ENCODE measurements at places on chromosomes 2 and 18. TPM values are rescaled to one million over a fixed set of nuclear protein-coding genes. Genes with fewer than 3 reads are reported as not detected.

AGXT gene
- not detected for total RNA-seq

DSC1 gene
- total RNA-seq, result not detected

DARS1 gene
- total RNA-seq, result 174 TPM

CHRND gene
- not detected for total RNA-seq

FTCDNL1 gene
- total RNA-seq, result 3.5 TPM

INPP1 gene
- total RNA-seq, result 6.9 TPM

ALPI gene
- not detected for total RNA-seq

NRBP1 gene
- total RNA-seq, result 117 TPM

BOLL gene
- not detected for total RNA-seq

HMSD gene
- 0.17 TPM for total RNA-seq

CDH2 gene
- 106 TPM for total RNA-seq

UBE2F gene
- 56.0 TPM for total RNA-seq

GKN1 gene
- total RNA-seq, result not detected

PIKFYVE gene
- total RNA-seq, result 16.3 TPM

SPP2 gene
- not detected for total RNA-seq

- no peak for DNase-seq
Measured at GRCh38 chr18:33369711-33370449, 70.6 kb downstream of the CCDC178 start.

- no peak for DNase-seq
Measured at GRCh38 chr18:49073437-49073836, 122.7 kb upstream of the SMAD7 start.

GRCh38 chr2:236663287-236664101 lies 93.9 kb downstream of the ACKR3 start:
- no peak for DNase-seq

DNA sequence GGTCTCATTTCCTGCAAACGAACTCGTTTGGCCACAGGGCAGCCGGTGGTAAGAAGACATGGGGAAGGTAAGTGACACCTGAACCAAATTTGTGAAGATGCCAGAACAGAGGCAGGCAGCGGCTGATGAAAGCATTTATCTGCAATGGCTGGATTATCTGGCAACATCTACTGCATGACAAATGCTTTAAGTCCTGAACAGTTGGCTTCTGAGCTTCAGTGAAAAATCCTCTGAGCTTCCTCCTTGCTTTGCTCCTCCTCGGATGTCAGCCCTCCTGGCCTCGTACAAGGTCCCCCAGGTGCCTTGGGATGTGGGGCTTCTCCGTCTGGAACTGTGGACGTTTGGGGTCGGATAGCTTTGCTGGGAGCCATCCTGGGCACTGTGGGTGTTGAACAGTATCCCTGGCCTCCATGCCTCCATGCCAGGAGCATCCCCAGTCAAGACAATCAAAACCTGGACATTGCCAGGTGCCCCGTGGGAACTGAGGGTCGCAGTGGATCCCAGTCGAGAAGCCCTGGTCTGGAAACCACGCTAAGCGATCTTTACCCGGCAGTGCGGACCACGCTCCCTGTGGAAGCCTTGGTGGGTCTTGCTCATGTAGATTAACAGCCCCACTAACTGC lies 49.3 kb downstream of the KCNG2 start:
- no peak for DNase-seq

DNA sequence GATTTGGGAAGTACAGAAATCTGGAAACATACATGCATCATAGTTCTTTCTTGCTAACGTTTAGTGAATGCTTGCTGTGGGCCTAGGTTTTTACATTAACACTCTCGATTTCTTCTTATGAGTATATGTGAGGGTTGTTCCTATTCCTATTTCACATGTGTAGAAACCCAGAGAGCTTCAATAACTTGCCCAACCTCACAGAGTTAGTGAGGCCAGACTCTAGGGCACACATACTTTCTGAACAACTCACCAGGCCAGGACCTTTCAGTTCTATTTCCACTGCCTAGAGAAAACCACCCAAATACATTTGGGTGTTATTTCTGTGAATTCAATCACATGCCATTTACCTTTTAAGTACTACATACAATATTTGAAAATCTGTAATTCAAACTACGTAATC lies 8.2 kb upstream of the KCTD1 start:
- peak; percentile 81 for DNase-seq

GRCh38 chr18:6284300-6284699 lies 130.4 kb downstream of the L3MBTL4 start:
- DNase-seq, result no peak

GRCh38 chr2:64013053-64013452 lies 6.2 kb downstream of the VPS54 start:
- no peak for DNase-seq

DNA sequence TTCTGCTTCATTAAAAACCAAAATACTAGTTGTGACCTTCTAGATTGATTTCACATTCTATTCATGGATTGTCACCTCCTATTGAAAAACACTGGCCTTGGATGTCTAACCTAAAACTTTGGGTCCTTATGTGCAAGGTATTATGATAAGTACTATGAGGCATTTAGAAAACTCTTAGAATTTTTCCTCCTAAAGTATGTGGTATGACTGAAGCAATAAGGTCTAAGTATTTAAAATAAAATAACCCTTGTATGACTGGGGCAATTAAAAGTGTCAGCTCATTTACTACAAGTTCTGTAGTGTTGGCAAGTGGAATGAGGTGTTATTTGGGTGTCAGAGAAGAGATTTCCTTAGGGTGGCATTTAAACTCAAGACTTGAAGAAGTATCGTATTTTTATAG lies 15.1 kb downstream of the KCMF1 start:
- DNase-seq, result no peak

DNA sequence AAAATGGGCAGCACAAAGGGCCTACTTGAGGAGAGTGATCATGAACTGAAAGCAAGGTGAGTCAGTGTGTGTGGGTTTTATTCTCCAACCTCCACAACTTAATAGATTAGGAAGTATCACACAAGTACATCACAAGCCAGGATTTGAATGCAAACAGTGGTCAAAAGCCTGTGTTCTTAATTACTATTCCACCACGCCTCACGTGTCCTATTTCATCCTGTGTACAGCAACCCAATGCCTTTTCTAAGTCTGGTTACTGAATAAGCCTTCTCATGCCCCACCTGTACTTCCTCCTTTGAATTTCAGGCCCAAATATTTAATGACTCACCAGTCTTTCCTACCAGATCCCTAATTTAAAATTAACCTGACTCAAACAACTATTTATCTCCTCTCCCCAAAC lies 755.7 kb upstream of the SLC8A1 start:
- peak; percentile 96 for DNase-seq

- peak; percentile 23 for DNase-seq
Measured at GRCh38 chr2:187618813-187619212, 64.6 kb upstream of the TFPI start.

- no peak for DNase-seq
Measured at GRCh38 chr18:27713738-27714095, 463.2 kb downstream of the CDH2 start.

DNA sequence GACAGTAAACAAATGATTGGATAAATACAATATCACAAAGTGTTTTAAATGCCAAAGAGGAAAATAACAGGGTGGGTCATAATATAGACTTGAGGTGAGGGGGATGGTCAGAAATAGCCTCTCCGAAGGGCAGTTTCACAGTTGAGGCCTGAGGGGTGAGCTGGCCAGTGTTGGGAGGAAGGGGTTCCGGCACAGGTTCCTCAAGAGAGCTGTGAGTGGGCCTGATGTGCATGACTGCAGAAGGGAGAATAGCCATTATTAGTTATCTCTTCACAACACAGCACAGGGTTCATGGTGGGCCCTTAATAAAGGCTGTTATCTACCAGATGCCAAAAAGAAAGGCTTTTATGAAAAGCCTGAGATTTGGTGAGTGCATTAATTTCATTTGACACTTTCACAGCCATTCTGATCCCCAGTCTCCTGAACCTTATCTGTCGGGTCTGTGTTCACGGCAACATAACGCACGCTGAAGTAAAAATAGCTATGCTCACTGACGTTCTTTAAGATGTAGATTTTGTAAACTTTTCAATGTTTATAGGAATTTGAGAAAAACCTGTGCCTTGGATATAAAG lies 39.6 kb downstream of the POLR1A start:
- no peak for DNase-seq

- no peak for DNase-seq
Measured at GRCh38 chr18:30404422-30404821, 638.1 kb downstream of the DSC3 start.

DNA sequence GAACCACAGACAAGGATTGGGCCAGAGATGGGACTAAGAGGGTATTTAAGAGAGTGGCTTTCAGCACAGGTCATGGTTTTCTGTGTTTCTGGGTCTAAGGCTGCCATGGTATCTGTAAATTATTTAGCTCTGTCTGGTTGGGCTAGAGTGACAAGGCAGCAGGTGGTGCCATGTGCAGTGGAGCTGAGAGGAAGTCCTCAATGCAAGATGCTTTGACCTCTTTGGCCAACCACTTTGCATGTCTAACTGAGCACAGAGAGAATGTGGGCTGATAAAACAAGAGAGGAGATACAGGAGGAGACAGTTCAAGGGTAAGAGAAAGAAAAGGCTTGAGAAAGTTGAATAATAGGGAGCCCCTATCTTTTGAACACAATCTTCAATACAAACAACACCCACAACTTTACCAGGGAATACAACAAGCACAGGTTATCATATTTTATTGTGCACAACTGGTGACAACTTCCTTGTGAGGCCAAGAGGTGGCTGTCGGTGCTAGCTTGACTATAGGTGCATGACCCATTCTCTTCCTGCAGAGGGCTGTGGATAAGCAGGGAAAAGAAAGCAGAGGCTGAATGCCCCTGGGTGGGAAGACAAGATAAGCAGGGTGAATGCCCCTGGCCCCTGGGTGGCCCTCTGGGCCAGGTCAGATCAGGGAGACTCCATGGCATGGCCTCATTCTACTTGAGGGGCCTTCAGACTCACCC lies 12.3 kb downstream of the FLACC1 start:
- no peak for DNase-seq

DNA sequence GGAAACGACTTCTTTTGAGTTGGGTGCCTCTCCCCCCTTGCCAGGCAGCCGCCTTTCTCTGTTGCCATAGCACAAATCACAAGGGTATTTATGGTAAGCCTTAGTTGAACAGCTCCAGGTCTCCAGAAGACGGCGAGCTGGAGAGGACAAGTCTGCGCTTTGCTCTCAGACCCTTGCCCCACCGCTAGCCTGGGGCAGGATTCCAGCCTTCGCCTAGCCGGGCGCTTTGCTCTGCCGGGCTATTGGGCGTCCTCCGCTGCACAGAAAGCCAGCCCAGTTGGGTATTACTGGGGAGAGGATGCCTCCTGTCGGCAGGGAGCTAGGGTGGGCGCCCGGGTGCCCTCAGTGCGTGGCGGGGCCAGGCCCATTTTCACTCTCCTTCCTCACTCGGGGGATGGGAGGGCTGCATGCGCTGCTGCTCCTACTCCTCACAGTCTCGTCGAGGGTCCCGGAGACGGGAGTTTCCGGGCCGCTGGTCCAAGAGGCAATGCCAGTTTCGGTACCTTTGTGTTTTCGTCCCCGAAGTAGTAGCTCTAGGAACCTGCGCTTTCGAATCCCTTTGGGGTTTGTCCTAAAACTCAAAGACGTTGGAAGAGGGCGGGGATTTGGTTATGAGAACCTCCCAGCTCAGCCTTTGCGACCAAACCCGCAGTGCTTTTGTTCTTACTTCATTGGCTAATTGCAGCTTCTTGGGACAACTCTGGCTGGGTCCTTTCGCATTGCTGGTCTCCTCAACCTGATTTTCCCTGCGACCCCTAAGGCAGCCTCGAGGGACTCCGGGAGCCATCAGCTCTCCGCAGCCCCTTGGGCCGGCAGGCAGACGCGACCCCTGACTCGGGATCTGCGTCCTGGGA lies 3.6 kb upstream of the DLX2 start:
- DNase-seq, result no peak

- no peak for DNase-seq
Measured at GRCh38 chr2:239949537-239949936, 75.6 kb downstream of the NDUFA10 start.

- no peak for DNase-seq
Measured at GRCh38 chr18:79353267-79353666, 42.5 kb upstream of the NFATC1 start.

GRCh38 chr2:240400371-240401161 lies 34.9 kb upstream of the GPC1 start:
- DNase-seq, result no peak

- no peak for DNase-seq
Measured at GRCh38 chr2:4930704-4931103, 761.5 kb upstream of the SOX11 start.

DNA sequence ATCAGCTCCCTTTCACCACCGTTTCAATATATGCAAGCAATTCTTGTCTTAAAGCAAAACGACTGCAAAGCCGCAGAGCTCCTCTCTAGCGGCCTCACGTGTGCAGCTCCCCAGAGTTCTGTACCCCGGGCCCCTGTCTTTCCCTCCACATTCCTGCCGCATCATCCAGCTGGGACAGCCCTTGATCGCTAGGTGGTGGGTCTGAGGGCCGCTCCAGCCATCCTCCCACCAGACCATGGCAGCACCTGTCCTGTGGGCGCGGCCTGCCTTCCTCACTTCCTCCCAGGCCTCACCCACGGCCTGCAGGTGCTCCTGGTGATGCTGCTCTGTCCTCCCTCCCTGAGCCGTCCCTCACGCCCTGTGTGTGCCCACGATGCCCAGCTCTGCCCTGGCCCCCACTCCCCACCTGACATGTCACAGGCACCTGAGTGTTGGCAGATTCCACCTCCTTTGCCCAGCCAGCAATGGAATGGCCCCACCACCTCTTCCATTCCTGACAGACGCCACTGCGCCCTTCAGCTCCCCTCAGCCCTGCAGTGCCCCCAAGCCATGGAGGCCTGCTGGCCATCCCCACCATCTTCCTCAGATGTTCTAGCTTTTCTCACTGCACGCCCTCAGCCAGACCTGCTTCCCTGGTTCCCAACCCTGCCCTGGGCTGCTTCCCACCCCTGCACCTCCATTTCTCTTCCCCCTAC lies 15.3 kb upstream of the ALLC start:
- no peak for DNase-seq

DNA sequence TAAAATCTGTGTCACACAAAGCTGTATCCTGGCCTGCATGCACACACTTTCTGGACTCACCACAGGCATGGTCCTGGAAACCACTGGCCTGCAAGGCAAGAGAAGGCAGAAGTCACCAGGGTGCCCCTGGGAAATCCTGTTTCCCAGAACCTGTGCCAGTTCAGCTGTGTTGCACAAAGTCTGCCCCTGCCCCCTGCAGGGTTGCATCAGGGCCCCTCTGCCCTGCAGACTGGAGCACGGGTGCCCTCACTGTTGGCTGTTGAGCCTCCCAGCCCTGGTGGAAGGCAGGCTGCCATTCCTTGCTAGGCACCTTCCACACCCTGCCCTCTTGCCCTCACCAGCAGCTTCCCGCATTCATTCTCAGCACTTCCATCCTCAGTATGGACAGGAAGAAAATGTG lies 18.0 kb upstream of the TUBB6 start:
- no peak for DNase-seq

DNA sequence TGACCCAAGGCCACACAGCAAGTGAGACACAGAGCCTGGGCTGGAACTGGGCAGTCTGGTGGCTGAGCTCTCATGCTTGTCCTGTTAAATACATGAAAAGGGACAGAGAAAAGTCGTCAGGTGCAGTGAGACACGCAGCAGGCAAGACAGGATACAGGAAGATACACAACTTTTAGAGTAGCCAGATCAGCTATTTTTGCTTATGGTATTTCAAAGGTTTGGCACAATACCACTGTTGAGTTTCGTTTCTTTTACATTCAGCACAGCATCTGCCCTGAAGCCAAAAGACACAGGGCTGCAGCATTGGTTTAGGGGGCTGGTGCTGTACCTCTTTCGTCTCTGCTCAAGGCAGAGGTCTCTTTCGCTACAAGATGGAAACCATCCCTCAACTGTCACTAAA lies 14.0 kb downstream of the FHL2 start:
- no peak for DNase-seq
